Kidney tubule cell (primary cell): ENCODE measurements at places on chromosomes 3 and 15.

DNA sequence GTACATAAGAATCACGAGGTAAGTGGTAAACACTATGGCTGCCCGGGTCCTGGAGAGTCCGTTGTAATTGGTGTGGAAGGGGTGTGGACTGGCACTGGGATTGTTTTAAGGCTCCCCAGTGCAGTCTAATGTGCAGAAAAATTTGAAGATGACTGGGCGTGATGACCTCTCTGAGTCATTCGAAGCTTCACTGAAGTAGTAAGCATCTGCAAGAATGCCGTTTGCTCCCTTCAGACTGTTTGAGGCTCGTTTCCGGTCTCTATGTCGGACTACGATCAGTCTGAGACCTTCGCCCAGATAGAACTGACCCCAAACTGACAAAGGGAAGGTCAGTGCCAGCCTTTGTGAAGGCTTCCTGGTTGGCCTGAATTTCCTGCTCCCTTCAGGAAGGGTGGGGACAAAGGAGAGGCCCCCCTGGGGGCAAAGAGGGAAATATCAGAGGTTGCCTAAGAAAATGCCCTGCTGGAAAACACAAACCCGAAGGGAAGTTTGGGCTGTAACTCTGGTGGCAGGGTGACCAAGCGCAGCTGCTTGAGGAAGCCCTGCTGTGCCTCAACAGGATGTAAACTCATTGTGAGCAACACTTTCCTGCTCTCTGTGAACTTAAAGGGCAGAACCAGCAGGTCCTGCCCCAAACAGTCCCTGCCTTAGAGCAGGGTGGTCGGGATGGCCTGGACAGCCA lies 34.6 kb downstream of the BTD start:
- DNase-seq: peak; percentile 81

DNA sequence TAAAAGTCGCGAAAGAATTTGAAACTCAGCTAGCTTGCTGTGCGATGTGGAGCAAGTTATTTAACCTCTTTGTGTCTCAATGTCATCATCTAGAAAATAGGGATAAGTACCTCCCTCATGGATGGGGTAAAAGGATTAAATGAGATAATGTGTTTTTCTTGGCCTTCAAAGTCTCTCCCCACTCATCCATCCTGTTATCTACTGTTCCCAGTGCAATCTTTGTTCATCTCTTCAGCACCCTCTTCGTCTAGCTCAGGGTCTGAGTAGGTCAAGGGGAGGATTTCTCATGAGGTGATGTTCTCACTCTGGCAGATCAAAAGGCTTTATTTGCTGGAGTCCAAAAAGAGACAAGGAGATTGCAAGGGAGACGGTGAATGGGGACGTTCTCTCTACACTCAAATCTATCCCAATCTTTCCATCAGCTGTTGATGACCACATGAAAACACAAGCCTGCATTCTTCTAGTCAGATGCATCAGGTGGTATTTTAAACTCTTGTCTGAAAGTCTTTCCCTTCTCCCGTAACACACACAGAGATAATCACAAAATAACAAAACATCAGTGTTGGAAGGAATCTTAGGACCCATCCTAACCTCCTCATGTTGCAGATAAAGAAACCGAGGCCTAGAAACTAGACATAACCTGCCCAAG lies 1.3 kb downstream of the MESD start:
- DNase-seq: no peak

DNA sequence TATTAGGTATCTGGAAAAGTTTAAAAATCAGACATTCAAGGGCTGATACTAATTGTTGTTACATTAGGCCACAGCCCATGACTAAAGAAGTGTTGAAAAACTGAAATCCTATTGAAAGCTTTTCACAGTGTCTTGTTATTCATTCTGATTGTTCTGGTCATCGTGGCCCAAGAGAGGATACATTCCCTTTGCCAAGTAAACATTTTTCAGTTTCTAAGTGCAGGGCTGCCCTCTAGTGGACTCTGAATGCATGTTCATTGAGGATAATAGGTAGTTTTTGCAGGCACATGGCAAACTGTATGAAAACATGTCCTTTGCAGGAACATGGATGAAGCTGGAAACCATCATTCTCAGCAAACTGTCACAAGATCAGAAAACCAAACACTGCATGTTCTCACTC lies 181.1 kb downstream of the MYRIP start:
- peak; percentile 73 for DNase-seq

DNA sequence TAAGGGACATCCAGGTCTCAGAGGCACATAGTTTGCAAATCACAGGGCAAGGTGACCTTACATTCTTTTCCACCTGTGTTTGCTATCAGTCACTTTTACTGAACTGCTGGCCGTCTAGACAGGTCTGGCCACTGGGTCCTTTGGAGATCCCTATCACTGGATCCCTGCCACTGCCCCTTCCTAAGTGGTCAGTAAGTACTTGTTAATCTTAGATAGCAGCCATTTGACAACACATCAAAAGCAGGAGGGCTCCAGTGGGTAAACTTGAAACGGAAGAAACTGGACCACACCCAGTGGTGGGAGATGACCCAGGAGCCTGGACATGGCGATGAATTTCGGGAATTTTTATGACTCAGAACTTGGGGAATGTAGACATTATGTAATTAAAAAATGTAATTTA lies 28.9 kb upstream of the RASGRP1 start:
- DNase-seq: peak; percentile 35

DNA sequence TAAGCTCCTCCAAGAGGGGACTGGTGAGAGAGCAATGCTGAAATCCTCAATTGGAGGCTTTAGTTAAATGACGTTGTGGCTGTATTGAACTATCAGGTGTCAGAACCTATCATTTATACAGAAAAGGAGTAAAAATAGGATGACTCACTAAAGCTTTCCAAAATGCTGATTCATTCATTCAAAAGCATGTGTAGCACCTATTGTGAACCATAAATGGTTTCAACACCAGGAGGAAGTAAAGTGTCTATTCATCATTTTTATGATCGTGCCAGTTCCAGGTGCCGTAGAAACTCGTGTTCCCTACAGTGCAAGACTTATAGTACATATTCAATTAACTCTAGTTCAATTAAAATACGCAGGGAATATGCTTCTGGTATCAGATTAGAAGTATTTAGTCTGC lies 66.5 kb upstream of the ARRDC4 start:
- peak; percentile 12 for DNase-seq

DNA sequence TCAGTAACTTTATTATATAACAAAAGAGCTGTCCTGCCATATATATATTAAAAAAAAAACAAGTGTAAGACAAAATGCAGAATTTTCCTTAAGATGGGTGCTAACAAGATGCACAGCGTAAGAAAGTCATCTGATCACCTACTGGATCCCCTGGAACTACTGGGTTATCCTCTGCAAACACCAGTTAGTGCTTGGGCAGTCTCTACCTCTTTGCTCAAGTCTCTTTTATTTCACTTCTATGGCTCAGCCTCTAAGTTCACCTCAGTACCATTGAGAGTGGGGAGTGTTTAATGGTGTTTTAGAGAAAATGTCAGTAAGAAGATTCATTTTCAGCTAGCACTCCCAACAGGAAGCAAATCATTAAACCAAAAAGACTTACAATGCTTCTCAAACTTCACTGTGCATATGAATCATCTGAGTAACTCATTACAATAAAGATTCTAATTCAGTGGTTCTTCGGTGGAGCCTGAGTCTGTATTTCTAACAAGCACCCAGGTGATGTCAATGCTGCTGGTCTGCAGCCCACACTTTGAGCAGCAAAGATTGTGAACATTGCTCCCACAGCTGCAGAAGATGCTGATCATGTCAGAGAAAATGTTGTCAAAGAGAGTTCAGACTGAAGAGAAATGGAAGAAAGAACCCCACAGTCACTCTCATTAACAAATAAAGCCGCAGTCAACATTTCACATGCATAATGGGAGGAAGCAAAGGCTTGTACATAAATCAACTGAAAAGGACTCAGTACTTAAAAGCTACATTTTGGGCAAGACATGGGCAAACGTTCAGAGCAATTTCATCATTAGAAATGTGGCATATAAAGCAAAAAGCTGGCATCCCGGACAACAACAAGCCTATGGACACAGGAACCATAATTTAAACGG lies 227.1 kb upstream of the ATP11B start:
- peak; percentile 76 for DNase-seq

GRCh38 chr3:190580417-190580816 lies 66.5 kb downstream of the IL1RAP start:
- DNase-seq: no peak

DNA sequence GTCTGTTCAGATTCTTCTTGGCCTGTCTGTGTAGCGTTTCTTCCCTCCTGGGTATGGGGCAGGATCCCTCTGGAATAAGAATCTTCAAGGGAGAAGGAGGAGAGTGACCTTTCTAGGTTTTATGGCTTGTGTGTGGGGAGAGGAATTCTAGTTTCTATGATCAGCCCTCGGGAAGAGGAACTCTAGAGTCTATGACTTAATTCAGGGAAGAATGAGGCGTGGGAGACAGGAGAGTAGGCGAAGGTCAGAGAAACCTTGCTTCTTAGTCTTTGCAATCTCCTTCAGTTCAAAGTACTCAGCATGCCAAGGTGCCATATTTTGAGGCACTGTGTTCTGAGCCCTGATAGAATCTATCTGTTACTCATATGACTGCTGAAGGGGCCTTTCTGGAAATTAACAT lies 99.2 kb upstream of the C3orf80 start:
- peak; percentile 6 for DNase-seq

DNA sequence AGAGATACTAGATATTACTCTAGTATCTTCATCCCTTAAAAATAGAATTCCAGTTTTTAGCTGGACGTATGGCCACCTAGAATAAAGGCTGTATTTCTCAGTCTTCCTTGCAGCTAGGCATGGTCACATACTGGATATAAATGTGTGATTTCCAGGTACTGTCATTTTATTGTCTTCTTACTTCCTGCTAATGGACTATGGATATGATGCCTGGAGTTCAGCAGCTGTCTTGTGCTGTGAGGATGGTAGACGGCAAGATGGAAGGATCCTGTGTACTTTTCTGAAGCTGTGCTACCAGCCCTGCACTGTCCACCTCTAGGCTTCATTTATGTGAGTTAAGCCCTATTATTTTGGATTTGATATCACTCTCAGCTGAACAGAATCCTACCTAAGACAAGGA lies 83.4 kb downstream of the EBLN2 start:
- no peak for DNase-seq

DNA sequence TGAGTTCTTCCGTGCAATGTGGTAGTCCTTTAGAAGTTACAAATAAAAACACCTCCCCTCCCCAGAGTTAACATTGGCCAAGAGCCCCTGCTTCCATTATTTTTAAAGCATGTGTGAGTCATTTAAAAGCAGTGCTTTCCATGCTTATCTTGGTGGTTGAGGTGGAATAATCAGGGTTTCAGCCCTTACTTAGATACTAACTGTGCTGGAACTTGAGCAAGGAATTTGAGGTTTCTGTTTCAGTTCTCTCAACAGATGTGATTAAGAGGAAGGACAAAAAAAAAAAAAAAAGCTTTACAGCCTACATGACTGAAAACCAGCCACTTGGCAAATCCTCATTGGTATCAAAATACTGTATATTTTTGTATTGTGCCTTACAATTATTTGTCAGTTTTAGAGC lies 64.5 kb downstream of the CGNL1 start:
- DNase-seq: peak; percentile 89

DNA sequence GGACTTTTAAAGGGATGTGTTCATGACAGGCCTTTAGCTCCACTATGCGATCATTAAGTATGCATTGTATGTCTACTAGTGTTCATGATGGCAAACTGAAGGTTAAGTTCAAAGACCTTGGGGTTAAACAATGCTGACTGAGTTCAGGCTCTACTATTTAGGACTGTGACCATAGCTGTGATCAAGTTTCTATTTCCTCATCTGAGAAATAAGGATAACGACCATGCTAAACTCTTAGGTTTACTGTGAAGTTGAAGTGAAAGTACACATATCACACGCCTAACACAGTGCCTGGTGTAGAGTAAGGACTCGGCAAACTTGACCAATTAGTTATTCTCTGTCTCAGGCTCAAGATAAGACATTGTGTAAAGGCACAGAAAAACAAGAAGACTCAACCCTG lies 243.2 kb downstream of the MBNL1 start:
- DNase-seq: no peak

GRCh38 chr15:27695726-27696125 lies 403.4 kb downstream of the OCA2 start:
- no peak for DNase-seq

DNA sequence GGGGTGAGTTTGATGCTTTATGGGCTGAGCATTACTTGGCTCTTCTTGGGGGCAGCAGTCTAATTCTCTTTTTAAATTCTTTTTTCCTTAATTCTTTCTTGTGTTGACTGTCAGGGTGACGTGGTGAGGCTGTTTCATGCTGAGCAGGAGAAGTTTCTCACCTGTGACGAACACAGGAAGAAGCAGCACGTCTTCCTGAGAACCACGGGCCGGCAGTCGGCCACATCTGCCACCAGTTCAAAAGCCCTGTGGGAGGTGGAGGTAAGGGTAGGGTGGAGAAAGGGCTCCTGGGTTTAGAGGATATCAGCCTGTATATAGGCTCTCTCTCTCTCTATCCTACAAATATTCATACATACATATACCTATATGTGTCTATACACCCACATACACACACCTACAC lies 152.3 kb downstream of the ITPR1 start:
- no peak for DNase-seq

DNA sequence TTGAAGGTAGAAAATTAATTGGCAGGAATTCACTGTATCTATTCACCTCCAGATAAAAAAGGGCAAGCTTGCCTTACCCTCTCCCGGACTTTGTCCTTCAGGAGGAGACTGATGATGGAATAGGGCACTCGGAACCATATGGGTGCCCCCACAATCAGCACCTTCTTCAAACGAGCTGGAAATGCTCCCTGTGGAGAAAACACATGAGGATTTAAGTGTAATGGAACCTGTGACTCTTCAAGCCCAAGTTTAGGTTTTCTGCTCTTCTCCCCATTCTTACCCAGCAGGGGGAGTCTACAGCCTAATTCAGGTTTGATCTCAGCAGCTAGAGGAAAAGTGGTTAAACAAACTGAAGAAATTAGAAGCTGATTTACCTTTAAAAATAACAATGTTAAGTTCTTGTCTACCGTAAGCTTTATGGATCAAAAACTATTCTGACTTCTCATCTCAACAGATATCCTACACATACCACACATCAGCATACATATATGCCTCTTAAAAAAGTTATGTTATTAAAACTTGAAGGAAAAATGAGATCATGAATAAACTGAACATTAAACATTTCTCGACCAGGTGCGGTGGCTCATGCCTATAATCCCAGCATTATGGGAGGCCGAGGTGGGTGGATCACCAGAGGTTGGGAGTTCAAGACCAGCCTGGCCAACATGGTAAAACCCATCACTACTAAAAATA lies 57.5 kb upstream of the SIN3A start:
- peak; percentile 30 for DNase-seq

GRCh38 chr15:60272623-60273022 lies 125.2 kb downstream of the ANXA2 start:
- no peak for DNase-seq

DNA sequence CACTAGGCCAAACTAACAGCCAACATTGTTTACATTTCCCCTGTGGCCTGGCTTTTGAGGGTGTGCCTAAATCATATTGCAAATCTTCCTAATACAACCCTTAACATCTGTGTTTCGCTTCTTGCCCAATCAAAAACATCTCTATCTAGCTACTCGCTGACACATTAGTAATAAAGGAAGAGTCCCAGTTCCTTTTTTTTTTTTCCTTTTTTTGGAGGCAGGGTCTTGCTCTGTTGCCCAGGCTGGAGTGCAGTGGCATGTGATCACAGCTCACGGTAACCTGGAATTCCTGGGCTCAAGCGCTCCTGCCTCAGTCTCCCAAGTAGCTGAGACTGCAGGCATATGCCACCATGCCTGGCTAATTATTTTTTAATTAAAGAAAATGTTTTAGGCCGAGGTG lies 2.1 kb upstream of the SRPRB start:
- no peak for DNase-seq

GRCh38 chr3:138946663-138947494 lies at the start of the genes FOXL2 and FOXL2NB:
TSS of gene FOXL2 (minus strand) at chr3:138947137. CDS start at chr3:138946722, 415 bp downstream.
TSS of gene FOXL2NB (plus strand) at chr3:138947217. CDS start at chr3:138947365, 148 bp downstream.
- DNase-seq: no peak
